ENCODE measurements at places on chromosomes 7 and 10. TPM values are rescaled to one million over a fixed set of nuclear protein-coding genes. Genes with fewer than 3 reads are reported as not detected.

The NT5C3A gene
- total RNA-seq = 27.8 TPM

The AKR1D1 gene
- total RNA-seq = not detected

The DLX5 gene
- total RNA-seq = not detected

The ZNF12 gene
- 7.1 TPM for total RNA-seq

The SRRT gene
- total RNA-seq = 60.3 TPM

The STRA8 gene
- not detected for total RNA-seq

The OR2F2 gene
- not detected for total RNA-seq

- DNase-seq = no peak
Observed at GRCh38 chr7:32092346-32092745, 22.1 kb upstream of the PDE1C start.

GRCh38 chr7:130732980-130733930, 752 bp downstream of the KLF14 start:
- peak; percentile 23 for DNase-seq

DNA sequence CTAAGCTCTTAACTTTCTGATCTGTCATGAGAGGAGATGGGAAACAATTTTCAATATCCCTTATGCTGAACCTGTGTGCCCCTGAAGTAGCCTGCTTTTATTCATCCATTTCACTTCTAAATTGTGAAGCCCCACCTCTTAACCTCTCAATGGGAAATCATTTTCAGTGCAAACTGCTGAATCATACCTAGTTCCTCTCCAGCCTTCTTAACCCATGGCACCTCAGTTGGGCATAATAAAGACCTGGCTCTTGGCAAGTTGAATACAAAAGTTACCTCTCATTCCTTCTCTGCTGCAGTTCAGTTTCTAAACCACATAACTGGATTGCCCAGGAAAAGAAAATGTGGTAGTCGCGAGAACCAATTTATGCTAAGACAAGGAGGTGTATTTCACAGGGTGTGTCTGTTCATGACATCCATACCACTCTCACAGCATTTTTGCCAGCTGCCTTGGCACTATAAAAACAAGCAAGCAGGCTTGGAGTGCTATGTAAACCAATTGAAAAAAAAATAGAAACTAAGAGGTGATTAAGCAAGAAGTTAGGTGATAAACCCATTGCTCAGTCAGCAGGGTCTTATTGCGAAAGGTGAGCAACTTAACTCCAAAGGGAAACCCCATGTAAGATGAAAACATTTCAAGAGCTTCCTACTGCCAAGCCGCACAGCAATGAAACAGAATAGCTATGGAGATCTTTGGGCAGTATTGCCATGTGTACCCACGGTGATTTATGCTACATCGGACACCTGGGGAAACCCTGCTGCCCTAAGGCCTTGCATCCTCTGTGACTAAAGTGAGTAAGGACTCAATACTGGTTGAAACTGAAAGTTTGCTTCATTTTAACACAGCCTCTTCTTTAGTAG, 57.0 kb upstream of the DKK1 start:
- DNase-seq = peak; percentile 21

- no peak for DNase-seq
Observed at GRCh38 chr10:131252567-131253276, 58.8 kb downstream of the TCERG1L start.

DNA sequence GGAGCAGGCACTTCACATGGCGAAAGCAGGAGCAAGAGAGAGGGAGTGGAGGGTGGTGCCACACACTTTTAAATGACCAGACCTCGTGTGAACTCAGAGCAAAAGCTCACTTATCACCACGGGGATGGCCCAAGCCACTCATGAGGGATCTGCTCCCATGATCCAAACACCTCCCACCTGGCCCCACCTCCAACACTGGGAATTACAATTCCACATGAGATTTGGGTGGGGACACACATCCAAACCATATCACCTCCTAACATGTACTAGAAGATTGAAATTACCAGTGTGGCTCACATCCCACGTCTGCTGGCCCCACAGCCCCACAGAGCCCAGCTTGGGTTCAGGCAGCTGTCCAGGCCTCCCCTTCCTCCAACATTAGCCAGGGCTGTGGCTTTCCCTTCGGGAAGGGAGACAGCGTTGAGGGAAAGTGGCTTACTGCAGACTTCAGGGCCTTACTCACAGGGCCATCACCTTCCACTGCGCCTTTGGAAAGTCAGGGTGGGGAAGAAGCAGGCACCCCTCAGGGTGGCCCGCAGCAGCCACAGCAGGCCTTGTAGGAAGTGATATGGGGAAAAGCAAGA, 7.7 kb downstream of the DEPP1 start:
- no peak for DNase-seq

DNA sequence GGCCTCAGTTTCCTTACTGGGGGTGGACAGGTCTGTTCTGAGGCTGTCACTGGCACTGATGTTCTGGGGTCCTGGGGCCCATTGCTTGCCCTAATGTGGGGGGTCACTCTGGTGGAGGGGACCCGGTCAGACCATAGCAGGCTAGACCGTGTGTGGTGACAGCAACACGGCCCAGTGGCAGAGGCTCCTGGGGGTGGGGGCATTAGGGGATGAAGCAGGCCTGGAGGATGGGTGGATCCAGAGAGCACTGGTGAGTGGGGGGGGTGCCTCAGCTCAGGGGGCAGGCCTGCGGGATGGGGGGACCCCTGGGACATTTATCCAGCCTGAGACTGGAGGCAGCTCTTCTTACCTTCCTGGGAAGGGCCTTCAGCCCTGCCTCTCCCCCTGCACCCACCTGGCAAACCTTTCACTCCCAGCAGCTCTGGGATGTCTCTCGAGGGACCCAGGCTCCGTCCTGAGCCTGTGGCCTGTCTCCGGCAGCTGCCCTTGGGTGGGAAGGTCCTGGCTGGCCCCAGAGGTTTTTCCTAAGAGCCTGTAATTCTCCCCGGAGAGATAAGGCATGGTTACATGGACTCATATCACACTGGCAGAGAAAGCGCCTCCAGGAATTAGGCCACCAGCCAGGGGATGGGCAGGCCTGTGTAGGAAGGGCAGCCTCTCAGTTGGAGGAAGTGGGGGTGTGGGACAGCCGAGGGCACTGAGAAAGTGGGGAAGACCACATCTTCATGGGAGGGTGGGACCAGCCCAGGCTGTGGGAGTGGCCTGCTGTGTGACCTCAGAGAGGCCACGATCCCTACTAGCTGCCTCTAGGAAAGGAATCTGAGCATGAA, 147.7 kb downstream of the UBE2H start:
- DNase-seq = no peak

- no peak for DNase-seq
Observed at GRCh38 chr10:11670381-11670780, 58.9 kb upstream of the USP6NL start.

DNA sequence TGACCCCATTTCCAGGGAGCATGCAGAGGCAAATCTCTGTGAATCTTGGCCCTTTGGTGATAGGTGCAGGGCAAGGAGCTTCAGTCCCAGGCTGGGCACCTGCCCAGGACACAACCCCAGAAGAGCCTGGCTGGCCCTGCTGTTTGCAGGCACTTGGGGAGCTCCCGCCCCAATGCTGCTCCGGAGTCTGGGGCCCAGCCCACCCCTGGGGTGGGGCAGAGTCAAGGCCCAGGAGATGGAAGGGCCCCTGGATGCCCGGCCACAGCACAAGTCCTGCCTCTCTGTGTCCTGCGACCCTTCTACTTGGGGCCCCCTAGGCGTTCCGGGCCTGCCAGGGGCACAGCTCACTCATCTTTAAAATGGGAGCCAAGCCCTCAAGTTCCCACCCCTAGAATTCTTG, 24.7 kb downstream of the PDGFA start:
- no peak for DNase-seq

DNA sequence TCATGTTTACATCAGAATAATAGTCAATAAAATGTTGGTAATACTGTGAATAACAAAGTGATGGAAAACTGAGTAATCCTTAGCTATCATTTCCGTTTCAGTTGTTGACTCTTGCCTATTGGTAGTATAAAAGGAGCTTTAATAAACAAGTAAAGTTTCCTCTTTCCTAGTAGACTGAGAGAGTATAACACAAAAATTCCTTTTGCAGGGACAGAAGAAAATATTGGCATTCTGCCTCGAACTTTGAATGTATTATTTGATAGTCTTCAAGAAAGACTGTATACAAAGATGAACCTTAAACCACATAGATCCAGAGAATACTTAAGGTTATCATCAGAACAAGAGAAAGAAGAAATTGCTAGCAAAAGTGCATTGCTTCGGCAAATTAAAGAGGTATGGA, 9.4 kb downstream of the KIF20B start:
- no peak for DNase-seq

DNA sequence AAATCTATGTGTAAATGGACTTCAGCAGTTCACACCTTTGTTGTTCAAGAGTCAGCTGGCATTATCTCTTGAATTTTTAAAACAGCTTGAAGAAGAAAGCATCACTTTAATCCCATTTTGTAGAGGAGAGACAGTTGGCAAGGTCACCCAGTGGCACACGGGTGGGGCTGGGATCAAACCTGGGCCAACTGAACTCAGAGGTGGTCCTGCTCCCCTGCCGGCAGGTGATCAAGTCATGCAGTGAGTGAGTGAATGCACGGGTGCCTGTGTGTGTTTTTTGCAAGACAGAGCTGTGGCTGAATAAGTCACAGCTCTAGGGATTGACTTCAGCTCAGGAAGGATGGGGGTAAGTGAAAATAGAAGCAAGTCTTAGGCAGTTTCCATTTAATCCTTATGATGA, 9.5 kb downstream of the GHRHR start:
- no peak for DNase-seq

DNA sequence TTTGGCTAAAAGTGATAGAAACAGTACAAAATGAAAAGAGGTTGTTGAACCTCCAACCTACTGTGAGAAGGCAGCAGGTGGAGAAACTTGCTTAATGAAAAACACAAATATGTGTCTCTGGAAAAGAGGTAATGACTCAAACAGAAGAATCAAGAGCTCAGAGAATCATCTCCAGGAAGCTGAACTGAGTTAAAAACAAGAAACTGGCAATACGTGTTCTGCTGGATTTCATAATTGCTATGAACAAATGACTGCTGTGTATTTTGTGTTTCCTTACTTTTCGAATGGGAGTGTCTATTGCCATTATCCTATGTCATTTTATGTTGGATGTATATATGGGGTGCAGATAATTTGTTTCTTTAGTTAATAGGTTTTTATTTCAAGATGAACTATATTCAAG, 401.1 kb downstream of the DGKB start:
- no peak for DNase-seq

GRCh38 chr7:2833083-2833910, 10.8 kb downstream of the GNA12 start:
- DNase-seq = no peak

DNA sequence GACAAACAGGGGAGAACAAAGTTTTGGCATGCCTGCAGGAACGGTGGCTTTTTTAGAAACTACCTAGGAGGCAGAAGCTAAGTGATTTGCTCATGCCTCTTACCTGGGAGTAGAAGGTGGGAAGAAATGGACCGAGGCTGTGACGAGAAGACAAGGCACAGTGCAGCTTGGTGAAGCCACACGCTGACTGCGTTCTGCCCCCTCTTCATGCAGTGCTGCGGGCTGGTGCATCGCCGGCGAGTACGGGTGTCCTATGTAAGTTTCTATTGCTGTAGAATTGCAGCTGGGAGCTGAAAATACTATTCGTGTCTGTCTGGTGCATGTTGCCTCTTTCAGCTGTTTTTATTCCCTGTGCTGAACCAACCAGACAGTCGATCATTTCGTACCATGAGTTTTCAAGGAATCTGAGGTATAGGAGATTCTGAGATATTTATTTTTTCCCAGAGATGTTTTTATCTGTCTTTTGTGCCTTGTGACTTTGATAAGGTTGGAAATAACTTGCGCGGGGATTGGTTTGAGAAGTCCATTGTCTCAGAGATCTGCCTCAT, 120.9 kb downstream of the CACNB2 start:
- no peak for DNase-seq

DNA sequence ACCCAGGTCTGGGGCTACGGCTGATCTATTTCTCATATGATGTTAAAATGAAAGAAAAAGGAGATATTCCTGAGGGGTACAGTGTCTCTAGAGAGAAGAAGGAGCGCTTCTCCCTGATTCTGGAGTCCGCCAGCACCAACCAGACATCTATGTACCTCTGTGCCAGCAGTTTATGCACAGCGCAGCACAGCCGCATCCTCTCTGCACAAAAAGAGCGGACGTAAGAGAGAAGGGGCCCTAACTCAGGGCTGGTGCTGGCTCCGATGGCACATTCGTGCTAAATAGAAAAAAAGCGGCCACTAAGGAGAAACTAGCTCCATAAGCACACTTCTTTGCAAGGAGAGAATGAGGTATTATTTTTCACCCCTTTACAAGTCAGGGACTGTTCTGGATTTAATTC, 28.3 kb upstream of the PRSS1 start:
- DNase-seq = no peak

DNA sequence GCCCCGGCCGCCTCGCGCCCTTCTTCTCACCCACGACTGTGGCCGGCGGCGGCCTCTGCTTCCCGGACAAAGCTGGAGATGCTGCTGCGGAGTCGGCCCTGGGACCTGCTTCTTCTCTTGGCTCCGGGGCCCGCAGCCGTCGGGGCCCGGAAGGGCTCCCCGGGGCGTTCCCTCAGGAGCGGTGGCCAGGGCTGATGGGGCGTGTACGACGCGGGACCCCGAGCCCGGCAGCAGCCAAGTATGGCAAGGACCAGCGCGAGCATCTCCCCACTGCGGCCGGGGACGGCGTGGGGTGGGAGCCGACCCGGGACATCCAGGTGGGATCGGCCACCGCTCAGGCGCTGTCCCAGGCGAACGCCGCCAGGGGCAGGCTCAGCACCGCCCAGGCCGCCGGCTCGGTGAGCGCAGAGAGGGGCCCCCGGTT, 27.6 kb upstream of the BMS1 start:
- DNase-seq = no peak

DNA sequence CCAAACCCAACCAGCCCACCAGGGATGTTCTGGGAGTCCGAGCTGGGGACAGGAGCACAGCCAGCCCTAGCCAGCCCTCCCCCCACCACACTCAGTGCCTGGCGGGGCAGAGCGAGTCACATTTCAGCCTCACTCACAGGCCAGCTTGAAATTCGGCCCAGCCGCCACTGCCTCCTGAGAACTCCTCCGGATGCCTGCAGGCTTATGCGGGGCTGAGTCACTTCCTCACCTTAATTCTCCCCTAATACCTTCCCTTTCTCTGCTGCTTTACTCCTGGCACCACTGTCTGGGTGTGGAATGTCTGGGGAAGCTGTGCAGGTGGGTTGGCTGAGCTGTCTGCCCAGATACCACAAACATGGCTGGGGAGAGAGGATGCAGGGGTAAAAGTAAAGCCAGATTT, 22.6 kb upstream of the DLG5 start:
- peak; percentile 84 for DNase-seq

- DNase-seq = no peak
Observed at GRCh38 chr7:87445897-87446296, 29.6 kb downstream of the ABCB4 start.

Measured in MG63 (cell line).